NCI-H226 (cell line): ENCODE measurements at places on chromosomes 3 and 15.

DNA sequence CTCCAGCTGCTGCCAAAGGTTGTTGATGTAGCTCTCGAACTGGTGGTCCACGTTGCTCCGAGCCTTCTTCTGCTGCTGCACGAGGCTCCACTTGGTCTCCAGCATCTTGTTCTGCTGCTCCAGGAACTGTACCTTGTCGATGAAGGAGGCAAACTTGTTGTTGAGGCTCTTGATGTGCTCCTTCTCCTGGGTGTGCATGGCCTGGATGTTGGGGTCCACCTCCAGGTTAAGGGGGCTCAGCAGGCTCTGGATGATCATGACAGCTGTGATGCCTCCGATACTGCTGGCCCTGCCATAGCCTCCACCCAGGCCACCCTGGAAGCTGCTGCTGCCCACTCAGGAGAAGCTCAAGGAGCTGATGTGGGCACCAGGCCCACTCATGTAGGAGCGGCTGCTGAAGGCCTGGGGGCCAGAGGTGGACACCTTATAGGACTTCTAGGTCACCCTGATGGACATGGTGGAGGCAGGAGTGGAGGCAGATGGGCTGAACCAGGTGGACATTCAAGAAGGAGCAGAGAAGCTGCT lies 14.9 kb upstream of the PSTPIP1 start:
- DNase-seq, result no peak

DNA sequence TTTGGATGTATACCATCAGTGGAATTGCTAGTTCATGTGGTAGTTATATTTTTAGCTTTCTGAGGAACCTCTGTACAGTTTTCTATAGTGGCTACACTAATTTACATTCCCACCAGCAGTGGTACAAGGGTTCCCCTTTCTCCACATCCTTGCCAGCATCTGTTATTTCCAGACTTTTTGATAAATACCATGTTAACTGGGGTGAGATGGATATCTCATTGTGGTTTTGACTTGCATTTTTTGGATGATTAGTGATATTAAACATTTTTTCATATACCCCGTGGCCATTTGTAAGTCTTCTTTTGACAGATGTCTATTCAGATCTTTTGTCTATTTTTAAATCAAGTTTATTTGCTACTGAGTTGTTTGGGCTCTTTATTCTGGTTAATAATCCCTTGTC lies 455.6 kb upstream of the RARB start:
- no peak for DNase-seq

- no peak for DNase-seq
Observed at GRCh38 chr3:190001426-190001825, 119.3 kb downstream of the P3H2 start.

GRCh38 chr3:24195504-24196230 lies 250.6 kb downstream of the NR1D2 start:
- no peak for DNase-seq

GRCh38 chr15:36529296-36530011 lies 50.0 kb upstream of the CDIN1 start:
- no peak for DNase-seq
